ENCODE measurements at places on chromosomes 7 and 10.
A peak's percentile ranks its signal among the peaks of the same experiment; 100 is the strongest.

DNA sequence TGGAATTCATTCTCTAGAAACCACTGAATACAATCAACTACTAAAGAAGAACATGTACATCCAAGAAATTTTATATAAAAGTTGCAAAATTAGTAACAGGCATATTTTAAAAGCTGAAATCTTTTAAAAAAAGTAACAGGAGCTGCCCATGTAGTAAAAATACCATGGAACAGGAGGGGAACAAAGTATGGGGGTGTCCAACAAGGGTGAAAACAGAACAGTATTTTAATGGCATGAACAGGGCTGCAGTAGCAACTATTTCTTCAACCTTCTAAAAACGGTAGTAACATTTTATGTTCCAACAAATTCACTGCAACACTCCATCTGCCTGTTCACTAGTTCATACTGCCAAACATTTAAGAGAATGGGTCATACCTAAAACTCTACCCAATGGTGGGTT is 77.0 kb downstream of the ABLIM1 start:
- no peak for DNase-seq

DNA sequence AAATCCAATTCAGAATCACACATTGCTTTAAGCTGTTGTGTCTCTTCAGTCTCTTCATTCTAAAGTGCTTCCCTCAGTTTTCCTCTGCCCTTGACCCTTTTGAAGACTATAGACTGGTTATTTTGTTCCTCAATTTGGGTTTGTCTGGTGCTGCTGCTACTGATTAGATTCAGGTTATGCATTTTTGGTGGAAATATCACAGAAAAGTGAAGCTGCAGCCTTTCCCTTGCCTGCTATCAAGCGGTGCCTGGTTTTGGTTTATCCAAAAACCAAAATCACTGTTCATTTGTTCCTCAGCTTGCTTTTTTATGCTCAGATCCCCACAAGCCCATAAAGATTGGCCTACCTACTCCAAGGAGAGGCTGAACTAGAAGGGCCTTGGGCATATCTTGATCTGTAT is 55.2 kb downstream of the ELMO1 start:
- DNase-seq, result no peak

- DNase-seq, result no peak
These were observed 119.1 kb downstream of the MAGI2 start for GRCh38 chr7:79334334-79334733.

DNA sequence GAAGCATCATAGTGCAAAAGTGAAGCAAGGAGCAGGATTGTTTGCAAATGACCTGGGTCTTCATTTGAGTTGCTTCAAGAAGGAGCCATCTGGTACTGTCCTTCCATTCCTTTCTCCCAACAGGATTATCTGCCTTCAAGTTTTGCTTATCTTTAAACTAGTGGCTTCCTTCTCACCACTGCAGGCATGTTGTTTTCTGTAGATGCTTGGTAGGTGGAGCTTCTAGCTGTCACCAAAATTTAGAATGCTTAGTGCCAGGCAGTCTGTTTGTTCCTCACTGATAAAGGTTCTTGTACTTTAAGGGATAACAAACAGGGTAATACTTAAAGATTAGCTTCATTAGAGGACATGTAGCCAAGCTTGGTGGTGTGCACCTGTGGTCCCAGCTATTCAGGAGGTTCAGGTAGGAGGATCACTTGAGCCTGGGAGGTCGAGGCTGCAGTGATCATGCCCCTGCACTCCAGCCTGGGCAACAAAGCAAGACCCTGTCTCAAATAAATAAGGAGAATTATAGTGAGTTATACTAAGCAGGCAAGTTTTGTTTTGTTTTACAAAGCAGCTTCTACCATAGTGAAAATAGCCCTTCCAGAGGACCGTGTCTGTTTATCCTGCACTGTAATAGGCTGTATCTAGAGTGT is 5.7 kb downstream of the ARL5B start:
- DNase-seq, result no peak

GRCh38 chr7:83821866-83822265 is 172.9 kb upstream of the SEMA3E start:
- no peak for DNase-seq

- no peak for DNase-seq
These were observed 51.0 kb upstream of the GLCCI1 start for GRCh38 chr7:7917593-7917992.

- DNase-seq, result no peak
These were observed 28.7 kb downstream of the PRSS2 start for GRCh38 chr7:142799437-142799835.

DNA sequence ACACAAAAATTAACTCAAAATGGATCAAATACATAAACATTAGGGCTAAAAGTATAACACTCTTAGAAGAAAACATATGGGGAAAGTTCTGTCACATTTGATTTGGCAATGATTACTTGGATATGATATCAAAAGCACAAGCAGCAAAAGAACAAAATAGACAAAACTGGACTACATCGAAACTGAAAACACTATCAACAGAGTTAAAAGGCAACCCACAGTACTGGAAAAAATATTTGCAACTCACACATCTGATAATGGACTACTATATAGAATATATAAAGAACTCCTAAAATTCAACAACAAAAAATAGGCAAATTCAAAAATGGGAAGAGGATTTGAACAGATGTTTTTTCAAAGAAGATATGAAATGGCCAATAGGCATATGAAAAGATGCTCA is 51.0 kb downstream of the COA1 start:
- no peak for DNase-seq

DNA sequence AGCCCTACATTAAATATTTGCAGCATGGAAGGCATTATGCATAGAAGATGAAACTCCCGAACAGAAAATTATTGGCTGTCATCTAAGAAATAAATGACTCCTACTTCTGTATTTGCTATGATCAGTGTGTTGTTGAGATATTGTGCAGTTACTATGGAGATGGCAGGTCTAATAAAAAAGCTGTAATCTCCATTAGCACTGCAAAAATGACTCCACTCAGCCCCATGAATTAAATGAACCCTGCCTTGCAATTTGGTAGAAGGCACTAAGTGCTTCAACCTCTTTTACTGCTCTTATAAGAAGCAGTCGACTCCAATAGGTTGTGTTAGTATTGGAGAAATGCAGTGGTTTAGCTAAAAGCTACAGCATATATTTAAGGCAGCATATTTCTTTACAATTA is 290.0 kb upstream of the PHYHIPL start:
- DNase-seq, result no peak

DNA sequence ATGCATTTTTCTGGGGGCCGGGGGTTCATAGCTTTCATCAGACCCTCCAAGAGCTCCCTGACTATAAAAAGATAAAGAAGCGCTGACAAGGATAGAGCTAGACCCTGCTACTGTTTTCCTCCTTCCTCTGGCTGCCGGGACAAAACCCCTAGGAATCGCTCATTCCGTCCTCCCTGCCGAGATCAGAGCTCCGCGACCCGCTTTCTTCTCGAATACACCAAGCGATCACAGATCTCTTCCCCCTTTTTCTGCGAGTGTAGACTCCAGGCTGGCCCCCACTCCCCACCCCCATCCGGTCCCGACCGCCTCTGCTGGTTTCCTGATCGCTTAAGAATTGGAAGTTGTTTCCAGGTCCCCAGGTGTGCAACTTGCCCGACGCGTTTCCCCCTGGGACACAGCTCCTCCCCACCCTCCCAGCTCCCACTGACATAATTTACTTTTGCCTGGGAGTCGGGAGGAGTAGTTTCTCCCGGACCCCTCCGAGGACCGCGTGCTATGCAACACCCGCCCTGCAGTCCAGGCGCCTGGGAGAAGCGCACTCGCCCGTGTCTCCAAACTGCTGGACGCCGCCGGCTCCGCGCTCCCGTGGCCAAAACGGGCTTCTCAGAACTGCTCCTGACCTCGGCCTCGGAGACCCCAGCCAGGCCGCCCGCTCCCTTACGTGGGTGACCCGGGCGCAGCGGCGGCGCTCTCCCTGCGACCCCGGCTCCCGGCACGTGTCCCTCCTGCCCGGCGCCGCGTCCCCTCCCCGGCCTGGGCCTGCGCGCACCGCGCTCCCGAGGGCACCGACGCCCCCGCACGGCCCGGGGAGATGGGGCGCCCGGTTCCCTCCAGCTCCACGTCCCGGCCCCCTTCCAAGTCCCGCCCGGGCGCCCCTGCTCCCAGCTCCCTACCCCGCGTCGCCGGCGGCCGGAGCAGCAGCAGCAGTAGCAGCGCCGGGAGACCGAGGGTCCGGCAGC is 552 bp downstream of the IL15RA start:
- DNase-seq, result peak; percentile 42

DNA sequence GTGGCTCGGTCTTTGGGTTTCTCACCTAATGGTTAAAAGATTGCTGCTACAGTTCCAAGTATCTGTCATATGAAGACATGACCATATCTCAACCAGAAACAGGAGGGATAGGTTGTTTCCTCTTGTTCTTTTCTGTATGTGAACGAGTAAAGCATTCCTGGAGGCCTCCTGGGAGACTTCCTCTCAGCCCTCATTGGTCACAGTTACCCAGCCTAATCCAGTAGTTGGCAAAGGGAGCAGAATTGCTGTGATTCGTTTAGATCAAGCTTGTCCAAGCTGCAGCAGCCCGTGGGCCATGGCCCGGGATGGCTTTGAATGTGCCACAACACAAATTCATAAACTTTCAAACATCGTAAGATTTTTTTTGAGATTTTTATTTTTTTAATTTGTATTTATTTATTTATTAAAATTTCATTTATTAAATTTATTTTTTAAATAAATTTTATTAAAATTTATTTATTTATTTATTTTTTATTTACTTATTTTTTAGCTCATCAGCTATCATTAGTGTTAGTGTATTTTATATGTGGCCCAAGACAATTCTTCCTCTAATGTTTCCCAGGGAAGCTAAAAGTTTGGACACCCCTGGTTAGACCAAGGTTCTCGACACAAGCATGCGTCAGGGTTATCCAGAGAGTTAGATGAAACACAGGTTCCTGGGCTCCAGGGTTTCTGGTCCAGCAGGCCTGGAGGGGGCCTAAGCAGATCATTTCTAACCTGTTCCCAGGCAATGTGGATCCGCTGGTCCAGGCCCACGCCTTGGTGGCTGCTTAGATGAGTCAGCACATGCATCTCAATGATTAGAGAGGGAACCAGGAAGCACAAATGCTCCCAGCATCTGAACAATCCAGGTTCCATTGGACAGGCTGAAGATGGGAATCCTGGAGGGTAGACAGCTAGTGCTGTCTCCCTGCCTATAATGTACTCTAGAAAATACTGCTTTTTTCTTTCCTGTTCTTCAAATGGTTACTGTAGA is 25.6 kb downstream of the CDC123 start:
- DNase-seq, result peak; percentile 42

GRCh38 chr10:95646160-95646559 is 10.4 kb downstream of the ALDH18A1 start:
- DNase-seq, result no peak

DNA sequence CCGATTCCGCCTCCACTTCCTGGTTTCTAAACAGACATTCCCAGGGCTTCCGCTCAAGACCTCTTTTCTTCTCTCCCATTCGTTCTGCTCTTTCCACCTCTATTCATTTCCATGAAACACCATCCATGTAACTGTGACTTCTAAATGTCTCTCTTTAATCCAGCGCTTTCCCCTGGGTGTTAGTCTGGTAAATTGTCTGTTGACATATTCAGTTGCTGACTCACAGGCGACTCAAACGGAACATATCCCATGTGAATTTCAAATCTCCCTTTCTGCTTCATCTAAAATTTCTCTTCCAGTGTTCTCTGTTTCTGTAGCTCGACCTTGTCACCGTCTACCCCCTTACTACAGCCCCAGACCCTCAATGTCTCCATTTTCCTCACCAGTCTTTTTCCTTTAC is 119.1 kb downstream of the PFKFB3 start:
- DNase-seq, result peak; percentile 49

GRCh38 chr7:93923942-93924341 is 2.4 kb downstream of the GNG11 start:
- DNase-seq, result no peak

GRCh38 chr7:141630621-141631020 is 71.3 kb downstream of the DENND11 start:
- DNase-seq, result no peak

- peak; percentile 44 for DNase-seq
These were observed 106.5 kb downstream of the PRLHR start for GRCh38 chr10:118488710-118489497.

GRCh38 chr7:18494821-18495408 is 634 bp upstream of the HDAC9 start:
- no peak for DNase-seq

DNA sequence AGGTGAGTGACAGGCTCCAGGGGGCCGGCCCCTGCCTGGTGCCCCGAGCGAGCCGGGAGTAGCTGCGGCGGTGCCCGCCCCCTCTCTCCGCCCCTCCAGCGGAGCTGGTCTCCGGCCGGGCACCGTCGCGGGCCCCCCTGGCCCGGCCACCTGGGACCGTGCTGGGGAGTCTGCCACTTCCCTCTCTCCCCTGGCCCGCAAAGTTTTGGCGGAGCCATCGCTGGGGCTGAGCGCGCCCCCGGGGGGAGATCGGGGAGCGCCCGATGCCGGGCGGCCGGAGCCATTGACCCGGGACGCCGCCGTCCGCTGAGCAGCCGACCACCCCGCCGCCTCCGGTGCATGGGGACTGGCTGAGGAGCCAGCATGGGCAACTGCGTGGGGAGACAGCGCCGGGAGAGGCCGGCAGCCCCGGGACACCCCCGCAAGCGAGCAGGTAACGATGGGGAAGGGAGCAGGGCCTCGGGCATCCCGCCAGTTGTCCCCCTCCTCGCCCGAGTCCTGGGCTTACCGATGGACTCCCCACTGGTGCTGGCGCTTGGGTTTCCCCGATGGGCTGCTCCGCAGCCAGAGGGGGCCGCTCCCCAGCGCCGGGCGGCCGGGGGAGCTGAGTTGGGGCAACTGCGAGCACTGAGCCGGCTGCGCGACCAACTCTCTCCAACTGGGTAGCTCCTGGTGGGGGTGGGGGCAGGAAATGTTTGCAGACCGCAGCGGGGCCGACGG is at the start of gene UBTD1:
Gene UBTD1, plus strand, starts transcription at position 84 of the 720 bp plus-strand sequence. Its CDS starts 280 bp downstream, at position 364.
- peak; percentile 38 for DNase-seq

- peak; percentile 35 for DNase-seq
These were observed 23.6 kb upstream of the PRSS37 start for GRCh38 chr7:141864765-141865447.

DNA sequence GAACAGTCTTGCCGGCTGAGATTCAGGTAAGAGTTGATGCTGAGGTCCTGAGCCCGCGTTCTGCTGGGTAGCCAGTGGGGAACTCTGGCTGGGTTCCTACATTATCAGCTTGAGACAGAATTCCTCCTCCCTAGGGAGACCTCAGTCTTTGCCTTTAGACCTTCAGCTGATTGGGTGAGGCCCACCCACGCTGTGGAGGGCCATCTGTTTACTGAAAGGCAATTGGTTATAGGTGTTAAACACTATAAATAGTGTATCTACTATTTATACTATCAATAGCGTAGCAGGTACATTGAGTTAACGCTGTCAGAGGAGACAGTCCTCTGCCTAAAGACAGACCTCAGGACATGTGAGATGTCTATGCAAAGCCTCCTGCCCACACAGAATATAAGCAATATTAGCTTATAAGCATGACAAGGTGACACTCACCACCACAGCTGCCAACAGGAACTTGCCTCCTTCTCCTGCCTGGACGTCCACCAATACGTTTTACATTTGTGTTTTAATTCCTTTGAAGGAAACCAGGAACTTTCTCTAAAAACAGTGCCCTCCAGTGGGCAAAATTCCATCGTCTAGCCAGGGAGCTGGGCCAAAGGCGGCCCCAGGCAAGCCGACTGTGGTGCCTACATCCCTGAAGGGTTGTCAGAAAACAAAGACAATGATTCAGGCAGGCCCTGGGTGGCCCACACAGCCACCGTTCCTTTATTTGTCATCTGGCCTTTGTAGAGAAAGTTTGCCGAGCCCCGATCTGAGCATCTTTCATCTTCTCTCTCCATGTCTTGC is 58.8 kb downstream of the INSIG1 start:
- DNase-seq, result no peak

GRCh38 chr10:14543046-14543903 is 212.6 kb upstream of the FRMD4A start:
- no peak for DNase-seq

- DNase-seq, result no peak
These were observed 1338.7 kb downstream of the REEP3 start for GRCh38 chr10:64859911-64860310.
